ENCODE measurements at places on chromosomes 2 and 18.

GRCh38 chr2:168662651-168663208, 139.7 kb upstream of the NOSTRIN start:
- no peak for DNase-seq

GRCh38 chr18:1648712-1649111, 744.0 kb downstream of the ADCYAP1 start:
- DNase-seq, result no peak

DNA sequence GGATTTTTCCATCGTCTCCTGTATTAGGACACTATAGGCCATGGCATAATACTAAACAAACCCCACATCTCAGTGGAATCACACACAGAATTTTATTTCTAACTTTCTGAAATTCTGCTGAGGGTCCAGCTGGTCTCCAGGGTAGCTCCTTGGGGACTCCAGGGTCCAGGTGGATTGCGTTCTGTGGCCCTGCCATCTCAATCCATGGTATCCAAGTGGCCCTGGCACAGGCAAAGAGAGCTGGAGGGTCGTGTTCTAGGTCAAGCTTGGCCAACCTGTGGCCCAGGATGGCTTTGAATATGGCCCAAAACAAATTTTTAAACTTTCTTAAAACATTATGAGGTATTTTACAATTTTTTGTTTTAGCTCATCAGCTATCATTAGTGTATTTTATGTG, 134.6 kb downstream of the CTIF start:
- no peak for DNase-seq

- DNase-seq, result no peak
These were observed 70.9 kb upstream of the EML6 start for GRCh38 chr2:54652540-54652939.

GRCh38 chr2:172677363-172677762, 58.3 kb upstream of the RAPGEF4 start:
- no peak for DNase-seq

DNA sequence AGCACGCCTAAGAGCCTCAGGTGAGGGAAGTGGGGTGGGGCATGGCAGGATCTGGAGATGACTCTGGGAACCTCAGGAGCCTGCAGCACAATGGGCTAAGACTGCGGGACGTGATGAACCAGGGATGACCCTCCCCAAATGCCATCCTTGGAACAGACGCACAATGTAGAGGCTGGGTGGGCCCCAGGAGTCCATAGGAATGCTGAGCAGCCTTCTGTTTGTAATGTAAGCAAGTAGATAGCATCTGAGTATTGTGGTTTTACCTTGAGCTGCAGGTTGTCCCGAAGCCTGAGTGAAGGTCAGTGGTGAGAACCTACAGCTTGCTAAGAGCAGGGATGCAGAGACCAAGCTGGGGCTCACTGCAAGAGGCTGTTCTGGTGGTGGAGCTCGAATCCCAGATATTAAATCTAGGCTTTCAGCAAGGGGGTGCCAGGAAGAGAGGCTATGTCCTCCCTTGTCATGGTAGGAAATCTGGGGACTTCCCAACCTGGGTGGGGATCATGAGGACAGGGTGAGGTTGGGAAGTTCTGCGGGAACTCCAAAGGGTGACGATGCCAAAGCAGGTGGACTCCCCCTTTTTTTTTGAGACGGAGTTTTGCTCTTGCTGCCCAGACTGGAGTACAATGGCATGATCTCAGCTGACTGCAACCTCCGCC, 5.8 kb downstream of the SCTR start:
- no peak for DNase-seq

- no peak for DNase-seq
These were observed 2003.8 kb upstream of the PIK3C3 start for GRCh38 chr18:39951142-39951720.

- no peak for DNase-seq
These were observed 158.6 kb upstream of the SERTAD2 start for GRCh38 chr2:64812285-64812684.

DNA sequence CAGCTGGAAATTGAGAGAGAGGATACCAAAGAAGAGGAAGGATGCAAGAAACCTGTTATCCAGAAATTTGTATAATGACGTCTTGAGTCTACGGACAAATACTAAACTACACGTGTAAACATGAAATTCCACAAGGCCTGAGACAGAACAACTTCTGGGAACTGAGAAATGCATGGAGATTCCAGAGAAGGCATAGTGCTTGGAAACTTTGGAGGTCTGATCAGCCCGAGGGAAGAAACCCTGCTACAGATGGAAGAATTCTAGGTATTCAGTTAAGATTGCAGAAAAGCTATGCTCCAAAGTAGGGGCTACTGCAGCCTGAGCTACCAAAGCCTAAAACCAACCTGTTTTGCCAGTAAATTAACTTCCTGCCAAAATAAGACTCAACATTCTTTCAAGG, 120.4 kb downstream of the PDCL3 start:
- DNase-seq, result no peak

- no peak for DNase-seq
These were observed 247.0 kb downstream of the AGAP1 start for GRCh38 chr2:235740821-235741220.

DNA sequence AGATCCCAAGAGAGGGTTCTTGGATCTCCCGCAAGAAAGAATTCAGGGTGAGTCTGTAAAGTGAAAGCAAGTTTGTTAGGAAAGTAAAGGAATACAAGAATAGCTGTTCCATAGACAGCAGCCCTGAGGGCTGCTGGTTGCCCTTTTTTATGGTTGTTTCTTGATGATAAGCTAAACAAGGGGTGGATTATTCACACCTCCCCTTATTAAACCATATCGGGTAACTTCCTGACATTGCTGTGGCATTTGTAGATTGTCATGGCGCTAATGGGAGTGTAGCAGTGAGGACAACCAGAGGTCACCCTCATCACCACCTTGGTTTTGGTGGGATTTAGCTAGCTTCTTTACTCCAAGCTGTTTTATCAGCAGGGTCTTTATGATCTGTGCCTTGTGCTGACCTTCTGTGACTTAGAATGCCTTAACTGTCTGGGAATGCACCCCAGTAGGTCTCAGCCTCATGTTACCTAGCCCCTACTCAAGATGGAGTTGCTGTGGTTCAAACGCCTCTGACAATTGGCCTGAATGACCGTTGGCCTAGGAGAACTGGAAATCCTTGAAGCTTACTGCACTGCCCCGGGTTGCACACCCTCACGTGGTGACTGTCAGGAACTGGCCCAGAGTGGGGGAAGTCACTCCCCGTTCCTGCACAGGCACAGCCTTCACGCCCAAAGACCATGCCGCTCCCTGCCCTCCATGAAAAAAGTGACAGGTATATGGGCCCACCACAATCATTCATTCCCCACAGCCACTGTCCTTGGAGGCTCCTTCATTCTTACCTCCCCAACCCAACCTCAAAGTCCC, 136.9 kb downstream of the SEPTIN10 start:
- DNase-seq, result no peak

- no peak for DNase-seq
These were observed 552.0 kb upstream of the NRP2 start for GRCh38 chr2:205130111-205130829.

Measured in stimulated activated CD4-positive, alpha-beta T cell treated with anti-CD3 and anti-CD28 coated beads, TNF-alpha, amount 100 ng/mL, for 4 hours (primary cell).